ENCODE measurements at places on chromosomes 7 and 10.

- no peak for DNase-seq
These were observed 157.3 kb upstream of the COL1A2 start for GRCh38 chr7:94237417-94237816.

- no peak for DNase-seq
These were observed 255.4 kb downstream of the PRPF18 start for GRCh38 chr10:13842117-13842516.

- no peak for DNase-seq
These were observed 171.3 kb downstream of the FZD1 start for GRCh38 chr7:91435381-91436059.

GRCh38 chr10:22723783-22724182, 9.4 kb upstream of the PIP4K2A start:
- no peak for DNase-seq

DNA sequence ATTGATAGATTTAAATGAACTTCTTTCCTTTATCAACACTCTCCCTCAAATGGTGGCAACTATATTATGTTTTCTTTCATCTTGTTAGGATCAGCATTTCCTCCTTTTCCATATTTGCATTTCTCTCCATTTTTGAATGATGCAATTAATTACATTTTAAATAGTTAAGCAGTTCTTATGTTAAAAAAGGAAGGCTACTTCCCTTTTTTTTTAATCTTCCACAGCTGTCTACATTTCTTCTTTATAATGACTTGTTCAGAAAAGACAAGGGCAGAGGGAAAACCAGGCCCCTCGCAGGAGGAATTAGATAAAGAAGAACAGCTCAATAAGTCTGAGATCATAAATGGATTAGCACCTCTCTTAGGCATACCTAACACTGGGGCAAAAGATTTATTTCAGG, 208.9 kb downstream of the ARL4A start:
- no peak for DNase-seq

DNA sequence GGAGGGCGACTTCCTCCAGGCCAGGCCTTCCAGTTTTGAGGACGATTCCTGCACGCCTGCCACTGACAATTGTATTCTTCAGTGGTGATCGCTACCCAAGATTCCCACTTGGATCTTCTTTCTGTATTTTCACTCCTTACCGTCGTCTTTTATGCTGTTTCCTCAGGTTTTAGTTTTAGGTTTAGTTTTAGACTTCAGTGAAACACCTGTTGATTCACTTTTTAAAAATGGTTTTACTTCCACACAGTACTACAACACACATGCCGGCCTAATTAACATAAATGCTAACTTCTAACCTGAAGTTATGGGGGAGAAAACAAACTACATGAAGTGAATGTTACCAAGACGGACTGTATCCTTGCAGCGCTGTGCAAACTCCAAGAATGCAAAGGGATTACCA, 530.6 kb upstream of the MGMT start:
- no peak for DNase-seq

- no peak for DNase-seq
These were observed 520.7 kb downstream of the SORCS3 start for GRCh38 chr10:105161767-105162166.

Measured in right forelimb (tissue), 1 donor.